Activated CD8-positive, alpha-beta T cell treated with anti-CD3 and anti-CD28 coated beads, Interleukin-2, amount 10 ng/mL, durations not matched to agents 7 days and 5 days (primary cell): ENCODE measurements at places on chromosomes 5 and 9.

DNA sequence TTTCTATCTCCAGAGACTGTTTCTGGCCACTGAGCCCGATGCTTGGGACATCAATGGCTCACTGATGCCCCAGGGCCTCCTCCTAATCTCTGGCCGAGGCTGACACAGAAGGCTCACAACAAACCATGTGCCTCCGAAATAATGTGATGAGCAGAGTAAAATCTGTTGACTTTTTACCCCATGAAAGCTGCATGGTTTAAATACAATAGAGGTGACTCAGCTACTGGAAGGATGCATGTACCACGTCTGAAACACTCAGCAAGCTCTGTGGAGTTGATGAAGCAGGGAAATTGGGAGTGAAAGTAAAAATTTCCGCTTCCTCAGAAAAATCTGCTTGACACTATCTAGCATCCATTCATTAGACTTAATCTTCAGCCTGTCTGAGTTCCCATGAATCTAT, 111.1 kb upstream of the EQTN start:
- DNase-seq: no peak

DNA sequence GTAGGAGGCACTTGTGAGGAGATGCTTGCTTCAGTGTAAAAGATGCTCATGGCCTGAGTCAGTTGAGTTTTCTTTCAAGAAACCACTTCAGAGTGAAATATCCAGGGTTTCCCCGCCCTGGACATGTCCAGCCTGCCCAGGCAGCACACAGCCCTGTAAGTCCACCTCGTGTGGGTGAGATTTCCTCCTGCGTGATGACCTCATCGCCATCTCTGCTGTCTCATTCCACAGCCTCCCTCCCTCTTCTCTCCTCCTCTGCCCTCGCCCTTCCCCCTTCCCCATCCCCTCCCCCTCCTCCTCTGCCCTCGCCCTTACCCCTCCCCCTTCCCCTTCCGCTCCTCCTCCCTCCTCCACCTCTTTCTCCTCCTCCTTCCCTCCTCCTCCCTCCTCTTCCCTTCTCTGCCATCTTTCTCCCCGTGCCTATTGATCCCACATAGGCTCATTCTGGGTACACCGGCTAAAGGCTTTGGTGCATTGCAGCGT, 34.0 kb upstream of the NCS1 start:
- no peak for DNase-seq

GRCh38 chr9:128577206-128577605, 24.8 kb downstream of the SPTAN1 start:
- no peak for DNase-seq

DNA sequence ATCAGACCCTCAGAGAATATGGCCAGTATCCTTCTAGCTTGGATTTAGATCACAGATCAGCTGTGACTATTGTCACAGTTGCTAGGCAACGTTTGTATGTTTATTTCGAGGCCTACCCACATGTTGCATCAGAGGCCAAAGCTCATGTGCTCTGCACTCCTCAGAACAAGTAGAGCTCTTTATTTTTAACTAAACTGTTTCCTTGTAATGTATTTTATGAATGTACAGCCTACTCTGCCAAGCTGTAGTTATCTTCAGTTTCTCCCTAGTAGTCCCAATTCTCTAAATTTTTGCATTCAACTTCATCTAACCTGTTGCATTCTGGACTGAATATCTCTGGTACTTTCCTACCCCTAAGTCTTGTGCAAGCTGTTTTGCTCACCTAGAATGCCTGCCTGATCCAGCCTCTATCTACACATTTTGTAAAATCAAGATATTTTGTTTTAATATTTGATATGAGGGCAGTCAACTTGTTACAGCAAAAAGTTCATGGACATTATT, 52.8 kb downstream of the CAST start:
- peak; percentile 40 for DNase-seq

GRCh38 chr5:150143350-150144245, 12.0 kb downstream of the PDGFRB start:
- no peak for DNase-seq

DNA sequence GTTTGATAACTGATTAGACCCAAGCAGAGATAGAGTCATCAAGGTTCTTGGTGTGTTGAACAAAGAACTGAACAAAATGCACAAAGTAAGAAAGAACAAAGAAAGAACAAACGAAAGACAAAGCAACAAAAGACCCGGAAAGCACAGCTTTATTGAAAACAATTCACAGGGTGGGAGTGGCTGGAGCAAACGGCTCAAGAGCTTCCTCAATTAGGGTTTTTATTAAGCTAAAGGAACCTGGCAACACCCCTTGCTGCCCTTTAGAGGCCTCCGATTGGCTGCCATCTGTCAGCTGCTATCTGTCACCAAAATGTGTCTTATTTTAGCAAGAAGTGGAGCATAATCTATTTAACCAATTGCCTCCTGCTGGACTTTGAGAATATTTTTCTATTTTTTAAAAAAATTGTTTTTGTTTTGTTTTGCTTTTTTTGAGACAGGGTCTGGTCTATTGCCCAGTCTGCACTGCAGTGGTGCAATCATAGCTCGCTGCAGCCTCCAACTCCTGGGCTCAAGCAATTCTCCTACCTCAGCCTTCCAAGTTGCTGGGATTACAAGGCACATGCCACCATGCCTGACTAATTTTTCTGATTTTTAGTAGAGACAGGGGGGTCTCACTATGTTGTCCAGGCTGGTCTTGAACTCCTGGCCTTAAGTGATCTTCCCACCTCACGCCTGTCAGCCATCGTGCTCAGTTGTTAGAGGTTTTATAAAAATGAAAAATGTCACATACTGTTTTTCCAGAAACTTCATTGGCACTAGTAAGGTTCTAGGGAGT, 7.7 kb upstream of the ABO start:
- DNase-seq: no peak

DNA sequence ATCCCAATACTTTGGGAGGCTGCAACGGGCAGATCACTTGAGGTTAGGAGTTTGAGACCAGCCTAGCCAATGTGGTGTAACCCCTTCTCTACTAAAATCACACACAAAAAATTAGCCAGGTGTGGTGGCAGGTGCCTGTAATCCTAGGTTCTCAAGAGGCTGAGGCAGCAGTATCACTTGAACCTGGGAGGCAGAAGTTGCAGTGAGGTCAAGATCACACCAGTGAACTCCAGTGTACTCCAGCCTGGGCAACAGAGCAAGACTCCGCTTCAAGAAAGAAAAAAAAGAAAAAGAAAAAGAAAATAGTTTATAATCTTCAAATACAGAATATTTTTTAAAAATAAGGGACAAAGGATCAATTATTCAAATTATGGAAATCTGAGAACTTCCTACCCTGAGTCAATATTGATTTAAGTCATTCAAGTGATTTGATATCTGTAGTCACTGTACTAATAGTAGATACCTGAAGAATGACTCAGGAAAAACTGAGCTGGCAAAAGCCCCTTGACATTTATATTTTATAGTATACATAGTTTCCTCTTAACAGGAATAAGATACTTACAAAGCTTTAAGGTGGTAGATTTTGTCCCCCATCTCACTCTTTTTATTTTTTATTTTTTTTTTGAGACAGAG, 61.8 kb downstream of the PTBP3 start:
- no peak for DNase-seq
